Sciatic nerve (tissue), 2 donors: ENCODE measurements at places on chromosomes 2 and 18. TPM values are rescaled to one million over a fixed set of nuclear protein-coding genes. Genes with fewer than 3 reads are reported as not detected.

- no peak for DNase-seq
These were observed 70.0 kb downstream of the VSNL1 start for GRCh38 chr2:17610521-17610920.

GRCh38 chr2:120018549-120018948 is 5.7 kb downstream of the EPB41L5 start:
- DNase-seq = no peak

- DNase-seq = no peak
These were observed 259.7 kb downstream of the TCF4 start for GRCh38 chr18:55328301-55328700.

- no peak for DNase-seq
These were observed 319.2 kb downstream of the LRATD1 start for GRCh38 chr2:14951569-14952285.

GRCh38 chr2:199784512-199784911 is 66.5 kb downstream of the FTCDNL1 start:
- DNase-seq = no peak

GRCh38 chr2:197889041-197889440 is 84.6 kb downstream of the PLCL1 start:
- DNase-seq = no peak

GRCh38 chr18:79200546-79201268 is 131.5 kb downstream of the ATP9B start:
- DNase-seq = peak; percentile 69

DNA sequence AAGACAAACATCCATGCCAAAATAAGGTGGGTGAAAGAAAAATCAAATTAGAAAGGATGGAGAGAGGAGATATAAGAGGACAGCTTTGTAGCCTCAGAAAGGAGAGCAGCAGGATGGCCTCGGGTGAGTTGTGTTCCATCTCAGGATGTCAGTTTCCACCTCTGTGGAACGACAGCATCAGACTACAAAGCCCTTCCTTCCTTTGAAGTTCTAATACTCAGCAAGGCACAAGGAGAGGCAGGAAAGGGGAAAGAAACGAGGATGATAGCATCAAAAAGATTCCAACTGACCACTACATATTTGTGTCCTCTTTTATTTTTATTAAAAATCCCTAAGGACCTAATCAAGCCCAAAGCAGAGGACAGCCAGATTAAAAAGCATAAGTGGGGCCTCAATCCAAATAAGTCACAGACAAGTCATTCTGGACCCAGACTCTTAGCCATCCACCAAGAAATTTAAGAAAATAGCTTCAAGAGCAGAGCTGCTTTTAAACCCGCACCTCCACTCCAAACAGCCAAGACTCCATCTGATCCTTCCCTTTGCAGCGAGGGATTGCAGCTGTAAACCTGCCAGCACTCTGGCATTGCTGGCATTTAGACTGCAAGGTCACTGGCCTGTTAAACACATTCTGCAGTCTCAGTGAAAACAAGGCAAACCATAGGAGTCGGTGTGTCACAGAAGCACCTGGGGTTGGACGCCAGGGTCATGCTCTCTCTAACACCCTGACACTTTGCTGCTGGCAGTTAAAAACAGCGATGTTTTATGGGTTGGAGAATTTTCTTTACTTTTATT is 314.5 kb upstream of the CHAC2 start:
- no peak for DNase-seq

DNA sequence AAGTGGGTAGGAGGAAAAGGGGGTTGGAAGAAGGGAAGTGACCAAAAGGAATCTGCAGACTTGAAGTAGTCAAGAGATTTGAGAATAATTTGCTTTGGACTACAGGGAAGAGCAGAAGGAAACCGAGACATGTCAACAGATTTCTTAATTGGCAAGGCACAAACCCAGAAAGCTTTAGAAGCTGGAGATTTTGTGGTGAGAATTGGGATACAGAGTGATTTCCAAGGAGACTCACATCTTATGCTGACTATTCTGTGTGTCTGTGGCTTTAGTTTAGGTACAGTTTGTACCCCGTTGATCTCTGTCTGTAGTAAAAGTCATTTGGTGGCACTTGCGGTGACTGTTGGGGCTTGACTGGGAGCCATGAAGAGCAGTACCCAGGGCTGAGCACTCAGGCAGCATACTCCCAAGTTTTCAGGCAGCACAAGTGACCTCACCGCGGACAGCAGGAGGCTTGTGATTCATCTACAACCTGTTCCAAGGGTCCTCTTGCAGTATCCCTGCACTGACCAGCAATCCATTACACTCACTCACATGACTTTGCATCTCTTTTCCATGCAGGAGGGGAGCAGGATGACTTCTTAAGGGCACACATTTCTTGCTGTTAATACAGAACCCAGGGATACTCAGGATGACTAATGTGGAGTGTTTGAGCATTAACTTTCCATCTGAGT is 97.1 kb upstream of the TNP1 start:
- DNase-seq = no peak

GRCh38 chr2:219508971-219509779 is 5.1 kb upstream of the ASIC4 start:
- no peak for DNase-seq

- no peak for DNase-seq
These were observed 128.1 kb upstream of the RBMS1 start for GRCh38 chr2:160621748-160622147.

DNA sequence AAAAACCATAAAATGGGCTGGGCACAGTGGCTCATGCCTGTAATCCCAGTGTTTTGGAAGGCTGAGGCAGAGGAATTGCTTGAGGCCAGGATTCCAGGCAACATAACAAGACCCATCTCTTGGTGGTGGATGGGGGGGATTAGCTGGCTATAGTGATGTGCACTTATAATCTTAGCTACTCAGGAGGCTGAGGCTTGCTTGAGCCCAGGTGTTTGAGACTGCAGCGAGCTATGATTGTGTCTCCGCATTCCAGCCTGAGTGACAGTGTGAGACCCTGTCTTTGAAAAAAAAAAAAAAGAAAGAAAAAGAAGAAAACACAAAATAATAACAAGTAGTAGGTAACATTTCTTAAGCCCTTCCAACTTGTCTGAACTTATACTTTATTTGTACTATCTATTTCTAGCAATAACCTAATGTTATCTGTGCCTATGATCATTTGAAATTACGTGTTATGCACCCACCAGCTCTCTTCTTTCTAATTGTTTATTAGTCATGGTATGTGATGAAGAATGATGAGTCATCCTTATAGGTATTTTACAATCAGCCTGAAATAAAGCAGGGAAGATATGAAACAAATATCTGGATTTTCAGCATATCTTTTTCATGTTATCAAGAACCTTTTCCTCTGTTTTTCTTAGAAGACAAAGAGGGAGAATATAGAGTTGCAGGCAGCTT is 129.3 kb upstream of the UNC80 start:
- no peak for DNase-seq

GRCh38 chr2:99389946-99390345 is 52.8 kb downstream of the EIF5B start:
- no peak for DNase-seq

DNA sequence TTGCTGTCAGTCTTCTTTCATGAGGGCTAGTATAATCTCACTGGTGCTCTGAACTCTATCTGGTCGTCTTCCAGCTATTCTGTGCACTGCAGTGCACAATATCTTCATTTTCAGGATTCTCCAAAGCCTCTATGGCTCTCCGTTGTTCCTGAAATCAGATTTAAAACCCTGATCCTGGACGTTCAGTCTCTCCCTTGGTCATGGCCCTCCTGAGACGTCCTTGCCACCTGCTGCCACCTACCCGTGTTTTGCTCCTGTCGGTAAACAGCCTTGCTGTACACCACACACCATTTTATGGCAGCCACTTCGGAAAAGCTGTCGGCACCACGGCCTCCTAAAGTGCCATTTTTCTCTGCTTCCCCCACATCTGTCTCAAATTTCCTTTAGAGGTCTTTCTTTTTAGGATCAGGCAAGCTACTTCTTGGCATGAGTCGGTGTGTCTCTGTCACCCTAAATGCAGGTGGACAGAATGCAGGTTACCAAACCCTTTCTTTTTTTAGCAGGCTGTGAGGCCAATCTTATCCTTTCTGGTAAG is 170.0 kb downstream of the HRH4 start:
- no peak for DNase-seq

DNA sequence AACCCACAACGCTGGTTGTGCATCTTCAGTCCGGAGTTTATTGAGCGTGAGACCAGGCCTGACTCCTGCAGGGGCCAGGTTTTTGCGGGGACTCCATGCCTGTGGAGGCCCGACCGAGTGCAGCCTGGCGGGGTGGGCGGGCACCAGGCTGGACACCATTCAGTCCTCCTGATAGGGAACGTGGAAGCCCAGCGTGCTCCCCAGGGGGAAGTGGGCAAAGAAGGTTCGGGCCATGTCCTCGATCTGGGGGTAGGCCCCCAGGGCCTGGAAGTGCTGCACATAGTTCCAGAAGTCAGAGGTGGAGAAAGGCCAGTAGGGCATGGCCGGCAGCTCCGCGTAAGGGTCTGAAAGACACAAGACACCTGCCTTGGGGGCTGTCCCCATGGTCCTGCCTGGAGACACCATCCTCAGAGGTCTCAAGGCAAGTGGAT is 1.4 kb downstream of the OTOS start:
- peak; percentile 53 for DNase-seq

- no peak for DNase-seq
These were observed 93.2 kb upstream of the CCDC150 start for GRCh38 chr2:196546151-196546919.

DNA sequence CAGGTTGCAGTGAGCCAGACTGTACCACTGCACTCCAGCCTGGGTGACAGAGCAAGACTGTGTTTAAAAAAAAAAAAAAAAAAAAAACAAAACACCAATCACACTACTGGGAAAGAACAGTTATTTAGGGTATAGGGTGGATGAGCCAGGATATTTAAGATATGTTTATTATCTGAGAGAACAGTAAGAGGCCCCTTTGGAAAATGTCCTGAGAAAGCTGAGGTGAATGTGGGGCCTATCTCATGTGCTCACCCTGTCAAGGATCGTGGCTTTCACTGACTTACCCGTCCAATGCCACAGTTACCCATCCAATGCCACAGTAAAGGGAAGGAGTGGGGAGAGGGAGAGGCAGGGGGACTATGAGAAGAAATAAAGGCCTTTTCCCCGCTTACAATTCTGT is 19.9 kb upstream of the ENOSF1 start:
- no peak for DNase-seq

- DNase-seq = no peak
These were observed 36.2 kb upstream of the CNGA3 start for GRCh38 chr2:98310010-98310409.

DNA sequence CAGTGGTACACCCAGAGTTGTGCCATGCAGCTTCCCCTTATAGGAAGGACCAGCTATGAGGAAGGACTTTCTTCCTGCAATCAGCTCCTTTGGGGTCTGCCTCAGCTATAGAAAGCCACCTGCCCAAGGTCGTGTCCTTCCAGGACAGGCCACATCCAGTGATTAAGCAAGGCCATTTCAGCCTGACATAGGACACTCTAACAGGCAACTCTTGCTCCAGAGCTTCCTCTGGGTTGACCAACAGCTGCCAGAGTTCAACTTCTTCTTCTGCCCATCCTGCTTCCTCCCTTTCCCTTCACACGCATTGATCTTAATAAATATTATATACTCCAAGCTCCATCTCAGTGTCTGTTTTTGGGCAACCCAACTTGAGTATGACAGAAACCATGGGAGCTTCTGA is 12.8 kb downstream of the LRP2 start:
- DNase-seq = no peak

DNA sequence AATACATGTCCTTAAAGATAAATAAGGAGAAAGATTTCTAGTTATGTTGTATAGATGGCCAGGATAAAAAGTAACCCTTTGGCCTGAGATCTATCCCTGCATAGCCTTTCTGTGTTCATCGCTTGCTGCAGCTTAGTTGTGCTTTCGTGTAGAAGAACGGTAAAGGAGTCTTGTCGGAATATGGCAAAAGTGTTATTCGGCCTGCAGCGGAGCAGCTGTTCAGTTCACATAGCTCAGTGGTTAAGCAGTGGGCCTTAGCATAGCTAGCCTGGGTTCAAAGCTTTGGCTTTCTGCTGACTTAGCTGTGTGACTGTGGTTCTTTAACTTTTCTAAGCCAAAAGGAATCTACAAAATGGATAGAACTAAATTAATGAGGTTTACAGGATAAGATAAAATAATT is 55.4 kb downstream of the MALT1 start:
- no peak for DNase-seq

DNA sequence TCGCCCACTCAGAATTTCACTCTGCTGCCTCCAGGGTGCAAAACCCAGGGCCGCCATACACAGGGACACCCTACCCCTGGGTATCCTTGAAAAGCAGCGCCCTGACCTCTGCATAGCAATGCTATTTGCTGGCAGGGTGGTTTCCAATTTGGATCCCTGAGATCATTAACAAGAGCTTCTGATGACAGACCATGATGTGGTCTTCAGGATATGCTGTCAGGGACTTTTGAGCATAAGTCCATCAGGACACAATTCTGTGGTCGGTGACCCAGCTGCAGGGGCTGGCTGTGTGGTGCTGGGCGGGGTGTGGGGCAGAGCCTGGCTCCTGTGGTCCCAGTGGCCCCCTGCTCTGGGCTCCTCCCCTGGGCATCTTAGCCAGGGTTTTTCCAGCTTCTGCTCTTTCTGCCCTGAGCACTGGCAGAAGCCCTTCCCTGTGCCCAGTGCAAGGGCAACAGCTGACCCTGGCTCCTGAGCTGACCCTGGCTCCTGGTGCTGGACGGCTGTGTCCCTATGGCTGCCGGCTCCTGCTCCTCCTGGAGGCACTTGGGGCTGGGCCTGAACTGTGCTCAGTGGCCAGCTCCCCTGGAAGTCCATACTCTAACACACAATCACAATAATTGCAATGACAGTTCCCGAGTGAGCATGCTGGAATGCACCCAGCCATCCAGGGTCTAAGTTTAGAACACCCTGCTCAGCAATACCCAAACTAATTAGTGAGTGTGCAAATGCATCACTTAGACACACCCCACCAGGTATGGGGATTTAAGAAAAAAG is 271.5 kb downstream of the HDAC4 start:
- DNase-seq = no peak

- no peak for DNase-seq
These were observed 96.5 kb downstream of the CCDC93 start for GRCh38 chr2:117917223-117917917.

Gene MAP3K19
- 0.09 TPM for total RNA-seq

Gene TRIM43
- total RNA-seq = not detected

Gene LINC00305
- total RNA-seq = not detected

Gene FAHD2B
- 32.8 TPM for total RNA-seq

Gene OSBPL1A
- 117 TPM for total RNA-seq

Gene C2orf78
- total RNA-seq = not detected

Gene OTOF
- total RNA-seq = 0.13 TPM

Gene CYP27A1
- total RNA-seq = 51.8 TPM

Gene NPHP1
- total RNA-seq = 8.3 TPM

Gene EFR3B
- 13.2 TPM for total RNA-seq

Gene ANKRD30BL
- not detected for total RNA-seq

Gene UGT1A4
- total RNA-seq = not detected

Gene RNF125
- 8.5 TPM for total RNA-seq

Gene EVX2
- not detected for total RNA-seq
